ENCODE measurements at places on chromosomes 7 and 10.

- DNase-seq, result no peak
Measured at GRCh38 chr10:26730552-26730951, 33.1 kb downstream of the PDSS1 start.

- no peak for DNase-seq
Measured at GRCh38 chr10:6362879-6363278, 160.1 kb downstream of the PFKFB3 start.

DNA sequence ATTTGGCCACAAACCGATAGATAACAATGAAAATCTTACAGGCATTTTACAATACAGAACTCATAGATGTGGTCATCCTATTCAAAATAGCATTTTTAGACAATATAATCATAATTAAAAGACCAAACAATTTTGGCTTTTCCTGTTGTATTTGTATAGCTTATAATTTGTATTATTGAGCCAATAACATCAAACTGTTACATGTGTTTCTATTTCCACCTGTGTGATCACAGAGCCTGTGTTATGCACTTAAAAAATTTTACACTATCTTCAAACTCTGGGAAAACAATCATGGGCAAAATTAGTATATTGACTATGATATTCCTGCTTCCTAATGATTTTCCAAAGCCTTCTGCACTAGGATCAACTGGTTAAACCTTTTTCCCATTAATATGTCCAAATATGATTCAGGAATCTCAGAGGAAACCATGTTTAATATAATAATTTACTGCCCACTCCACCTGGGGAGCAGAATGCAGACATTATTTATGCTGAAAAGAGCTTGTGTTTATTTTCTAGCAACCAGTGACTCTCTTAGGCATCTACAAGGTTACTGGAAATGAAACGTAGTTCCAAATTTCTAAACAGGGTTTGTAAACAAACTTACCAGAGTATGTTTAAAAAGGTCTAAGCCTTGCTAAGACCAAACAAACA is 1.7 kb downstream of the RHOBTB1 start:
- no peak for DNase-seq

DNA sequence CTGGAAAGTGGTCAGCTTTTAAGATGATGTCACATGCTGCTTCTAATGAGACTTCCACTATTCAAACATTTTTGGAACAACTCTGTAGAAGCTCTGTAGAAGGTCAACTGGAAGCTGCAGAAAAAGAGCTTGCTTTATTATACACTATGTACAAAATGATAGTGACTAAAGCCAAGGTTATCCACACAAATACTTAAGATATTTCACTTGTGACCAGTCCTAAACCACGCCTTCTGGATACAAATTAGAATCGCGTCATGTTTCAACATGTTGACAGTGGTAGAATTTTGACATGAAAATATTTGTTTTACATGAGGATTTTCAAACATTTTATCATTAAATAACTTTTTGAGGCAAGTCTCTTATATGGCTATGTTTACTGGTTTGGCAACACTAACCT is 499.6 kb upstream of the PHF14 start:
- DNase-seq, result no peak

DNA sequence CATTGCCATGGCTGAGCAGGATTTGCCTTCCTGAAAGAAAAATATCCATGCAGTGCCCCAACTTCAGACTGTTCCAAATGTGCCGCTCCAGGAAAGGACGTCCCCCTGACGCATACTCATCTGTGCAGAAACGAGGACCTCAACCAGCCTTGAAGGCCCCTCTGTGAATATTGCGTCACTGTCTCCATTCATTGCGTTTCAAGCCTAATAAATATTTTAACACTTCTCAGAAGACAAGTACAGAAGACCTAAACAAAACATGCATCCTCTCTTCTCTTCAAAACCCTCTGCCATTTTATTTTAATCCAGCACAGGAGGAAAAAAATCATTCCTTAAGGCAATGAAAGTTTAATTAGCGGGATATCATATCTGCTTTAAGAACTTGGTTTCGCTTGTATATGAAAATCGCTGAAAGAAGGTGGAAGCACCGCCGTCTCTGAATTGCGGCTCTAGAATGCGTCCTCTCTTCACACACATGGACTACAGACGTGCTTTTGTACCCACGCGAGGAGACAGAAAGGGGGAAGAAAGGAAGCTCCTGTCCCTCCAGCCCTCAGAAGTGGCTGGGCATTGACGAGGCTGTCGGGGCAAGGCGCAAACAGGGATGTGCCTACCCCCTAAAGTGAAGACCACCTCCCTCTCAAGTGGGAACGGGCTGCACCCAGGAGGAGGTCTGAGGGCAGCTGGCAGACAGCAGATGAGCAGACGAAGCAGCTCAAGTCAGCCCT is 36.8 kb downstream of the RGS10 start:
- DNase-seq, result no peak

DNA sequence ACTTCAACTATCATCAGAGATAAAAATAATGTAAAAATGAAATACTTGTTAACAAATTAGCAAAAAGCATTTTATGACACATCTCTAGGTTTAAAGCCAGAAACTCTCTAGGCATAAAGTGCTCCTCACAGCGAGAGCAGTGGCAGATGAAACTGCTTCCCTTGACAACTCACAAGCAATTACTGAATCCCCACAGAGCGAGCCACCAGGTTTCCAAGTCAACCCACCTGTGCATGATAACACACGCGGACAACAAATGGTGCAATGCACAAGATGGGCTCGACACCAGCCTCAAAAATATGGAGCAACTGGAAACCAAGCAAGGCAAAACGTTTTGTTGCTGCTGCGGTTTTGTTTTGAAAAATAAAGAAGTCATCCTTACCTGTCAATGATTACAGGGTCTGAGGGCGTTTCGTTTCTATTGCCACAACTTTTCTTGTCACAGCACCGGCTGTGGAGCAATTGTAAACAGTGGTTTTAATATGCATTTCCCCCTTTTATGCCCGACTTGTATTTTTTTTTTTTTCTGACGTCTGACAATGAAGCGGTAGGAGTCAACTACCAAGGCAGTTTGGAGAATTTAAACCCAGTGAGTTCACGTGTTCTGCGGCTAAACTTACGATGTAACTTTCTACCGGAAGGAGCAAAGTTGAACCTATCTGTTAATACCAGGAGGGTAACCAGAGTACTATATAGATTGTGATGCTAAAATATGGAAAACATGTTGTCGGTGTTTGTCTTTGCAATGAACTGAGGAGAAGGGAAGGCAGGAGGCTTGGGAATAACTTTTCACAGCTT is 7.0 kb downstream of the EBF3 start:
- DNase-seq, result no peak

GRCh38 chr10:124520558-124521428 is 59.2 kb downstream of the LHPP start:
- no peak for DNase-seq

Data from retinal pigment epithelial cell (primary cell).